GM12878 (cell line): ENCODE measurements at places on chromosomes 2 and 18. TPM values are rescaled to one million over a fixed set of nuclear protein-coding genes. Genes with fewer than 3 reads are reported as not detected.
A peak's percentile ranks its signal among the peaks of the same experiment; 100 is the strongest.

Gene RTTN
- 22.4 and 22.5 TPM in 2 replicates for total RNA-seq

- no peak overlapping the region for H3K27ac ChIP-seq
- H3K4me3 ChIP-seq = no peak overlapping the region
- H3K4me1 ChIP-seq = no peaks in the 10 kb centered on the region
These were observed 29.0 kb upstream of the GIGYF2 start for GRCh38 chr2:232667989-232668583.

GRCh38 chr2:148643421-148643820 is 1.1 kb upstream of the EPC2 start:
- H3K27ac ChIP-seq = no peak overlapping the region
- H3K36me3 ChIP-seq = no peaks in the 10 kb centered on the region
- peak overlapping the region; percentile 73 for H3K4me3 ChIP-seq
- H3K27me3 ChIP-seq = no peaks in the 10 kb centered on the region; the same call in 1 of the 2 replicates
- peaks cover 15% of the 10 kb centered on the region for H3K4me1 ChIP-seq
- DNase-seq = peak; percentile 64

DNA sequence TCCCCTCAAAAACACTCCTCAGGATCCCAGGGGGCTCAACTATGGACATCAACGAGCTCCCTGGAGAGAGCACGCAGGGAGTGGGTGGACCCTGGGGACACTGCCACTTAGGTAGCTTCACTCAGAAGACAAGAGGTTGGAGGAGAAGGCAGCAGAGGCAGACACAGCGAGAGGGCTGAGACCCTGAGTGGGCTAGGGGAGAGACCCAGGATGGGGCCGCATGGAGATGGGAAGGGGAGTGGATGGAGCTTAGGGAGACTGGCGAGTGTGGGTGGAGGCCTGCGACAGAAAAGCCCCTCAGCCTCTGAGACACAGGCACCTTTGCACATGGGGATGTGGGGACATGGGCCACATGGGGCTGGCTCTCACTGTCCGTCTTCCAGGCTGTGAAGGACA is 70.9 kb downstream of the ASB1 start:
- H3K27me3 ChIP-seq = no peaks in the 10 kb centered on the region
- H3K36me3 ChIP-seq = no peaks in the 10 kb centered on the region
- no peak for DNase-seq
- no peak overlapping the region for H3K27ac ChIP-seq
- no peak overlapping the region for H3K4me3 ChIP-seq
- peaks cover 15% of the 10 kb centered on the region for H3K4me1 ChIP-seq

Gene TXNDC2
- 0.40 TPM in 1 of 2 replicates, not detected in the other for total RNA-seq

- no peak for DNase-seq
- no peak overlapping the region for H3K27ac ChIP-seq
- no peaks in the 10 kb centered on the region for H3K27me3 ChIP-seq
- H3K4me3 ChIP-seq = no peak overlapping the region
- H3K36me3 ChIP-seq = no peaks in the 10 kb centered on the region
These were observed 166.5 kb upstream of the OTX1 start for GRCh38 chr2:62884086-62884485.

DNA sequence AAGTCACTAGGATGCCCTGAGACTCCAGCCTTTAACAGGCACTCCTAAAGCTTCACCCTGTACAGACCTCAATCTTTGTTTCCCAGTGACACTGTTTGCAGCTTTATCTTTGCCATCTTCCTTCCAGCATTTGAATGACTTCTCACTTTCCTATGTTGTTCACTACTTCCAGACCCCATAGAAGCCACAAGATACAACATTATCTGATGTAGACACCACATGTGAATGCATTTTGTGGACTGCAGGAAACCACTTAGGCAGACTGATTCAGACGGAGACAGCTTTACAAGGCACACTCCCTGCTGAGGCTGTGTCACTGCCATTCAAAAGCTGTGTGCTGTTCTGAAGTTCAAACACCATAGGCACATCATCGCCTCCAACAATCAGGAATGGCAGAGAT is 67.3 kb upstream of the SPATS2L start:
- no peaks in the 10 kb centered on the region for H3K36me3 ChIP-seq
- no peaks in the 10 kb centered on the region for H3K27me3 ChIP-seq
- no peaks in the 10 kb centered on the region for H3K4me1 ChIP-seq
- no peak overlapping the region for H3K4me3 ChIP-seq
- H3K27ac ChIP-seq = no peak overlapping the region

GRCh38 chr2:19855542-19856431 is 46.0 kb downstream of the TTC32 start:
- H3K4me3 ChIP-seq = no peak overlapping the region
- H3K27ac ChIP-seq = no peak overlapping the region
- H3K36me3 ChIP-seq = no peaks in the 10 kb centered on the region
- no peaks in the 10 kb centered on the region; the same call in none of the 2 replicates for H3K27me3 ChIP-seq

DNA sequence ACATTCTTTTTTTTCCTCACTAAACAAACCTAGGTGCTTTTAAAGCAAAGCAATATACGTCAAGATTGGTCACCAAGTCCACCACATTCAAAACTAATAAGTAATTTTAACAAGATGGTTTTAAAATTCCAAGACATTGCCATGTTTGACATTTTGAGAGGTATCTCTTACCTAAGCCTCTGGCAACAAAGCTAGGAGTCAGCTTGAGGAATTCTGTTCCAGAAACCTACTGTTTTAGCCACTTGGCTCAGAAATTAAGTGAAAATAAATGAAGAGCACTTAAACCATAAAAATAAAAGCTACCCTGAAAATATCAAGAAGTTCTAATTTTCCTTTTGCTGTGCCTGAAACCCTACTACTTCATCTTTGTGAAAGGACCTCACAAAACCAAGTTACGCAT is 30.0 kb upstream of the CHMP3 start:
- no peak for DNase-seq
- H3K4me1 ChIP-seq = no peaks in the 10 kb centered on the region
- H3K4me3 ChIP-seq = no peak overlapping the region
- no peak overlapping the region for H3K27ac ChIP-seq
- H3K36me3 ChIP-seq = no peaks in the 10 kb centered on the region

GRCh38 chr2:146239392-146240135 is 1605.3 kb upstream of the ACVR2A start:
- H3K27me3 ChIP-seq = no peaks in the 10 kb centered on the region
- no peak overlapping the region for H3K27ac ChIP-seq
- no peaks in the 10 kb centered on the region for H3K4me1 ChIP-seq

Gene MOCOS
- 0.35 and 0.38 TPM in 2 replicates for total RNA-seq

- no peaks in the 10 kb centered on the region for H3K4me1 ChIP-seq
- H3K36me3 ChIP-seq = no peaks in the 10 kb centered on the region
- no peaks in the 10 kb centered on the region for H3K27me3 ChIP-seq
- H3K4me3 ChIP-seq = no peak overlapping the region
- DNase-seq = no peak
These were observed 754.1 kb upstream of the SLC8A1 start for GRCh38 chr2:41206004-41206403.

Gene EN1
- total RNA-seq = not detected in 2 replicates

- no peak for DNase-seq
- H3K4me1 ChIP-seq = no peaks in the 10 kb centered on the region
- no peak overlapping the region for H3K27ac ChIP-seq
- no peaks in the 10 kb centered on the region for H3K27me3 ChIP-seq
- no peak overlapping the region for H3K4me3 ChIP-seq
These were observed 603.1 kb downstream of the ZEB2 start for GRCh38 chr2:143916781-143917180.

Gene C2orf74
- 4.7 and 5.6 TPM in 2 replicates for total RNA-seq

- peaks cover 2% of the 10 kb centered on the region for H3K27me3 ChIP-seq
- no peaks in the 10 kb centered on the region for H3K36me3 ChIP-seq
- no peak overlapping the region for H3K4me3 ChIP-seq
These were observed 23.3 kb downstream of the MAPRE3 start for GRCh38 chr2:26993768-26994167.

Gene SMC6
- 40.3 and 41.5 TPM in 2 replicates for total RNA-seq

Gene GPBAR1
- total RNA-seq = 0.13 and 0.36 TPM in 2 replicates

GRCh38 chr2:43178602-43179542 is 47.5 kb downstream of the ZFP36L2 start:
- no peaks in the 10 kb centered on the region for H3K27me3 ChIP-seq
- H3K27ac ChIP-seq = no peak overlapping the region
- no peaks in the 10 kb centered on the region for H3K36me3 ChIP-seq
- no peak for DNase-seq

DNA sequence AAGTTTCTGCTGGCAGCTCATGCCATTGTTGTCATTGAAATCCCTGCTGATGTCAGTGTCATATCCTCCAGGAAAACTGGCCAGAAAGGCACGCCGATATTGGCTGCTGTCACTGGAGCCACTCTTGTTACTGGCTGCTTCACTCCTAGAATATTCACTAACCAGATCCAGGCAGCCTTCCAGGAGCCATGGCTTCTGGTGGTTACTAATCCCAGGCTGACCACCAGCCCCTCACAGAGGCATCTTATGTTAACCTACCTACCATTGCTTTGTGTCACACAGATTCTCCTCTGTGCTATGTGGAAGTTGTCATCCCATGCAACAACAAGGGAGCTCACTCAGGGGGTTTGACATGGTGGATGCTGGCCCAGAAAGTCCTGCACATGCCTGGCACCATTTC is 27.0 kb upstream of the MTX2 start:
- H3K4me3 ChIP-seq = no peak overlapping the region
- H3K36me3 ChIP-seq = no peaks in the 10 kb centered on the region
- H3K27ac ChIP-seq = no peak overlapping the region
- H3K4me1 ChIP-seq = no peaks in the 10 kb centered on the region
- DNase-seq = no peak

Gene SERPINB4
- not detected in 2 replicates for total RNA-seq

Gene SLC14A1
- not detected in 2 replicates for total RNA-seq

DNA sequence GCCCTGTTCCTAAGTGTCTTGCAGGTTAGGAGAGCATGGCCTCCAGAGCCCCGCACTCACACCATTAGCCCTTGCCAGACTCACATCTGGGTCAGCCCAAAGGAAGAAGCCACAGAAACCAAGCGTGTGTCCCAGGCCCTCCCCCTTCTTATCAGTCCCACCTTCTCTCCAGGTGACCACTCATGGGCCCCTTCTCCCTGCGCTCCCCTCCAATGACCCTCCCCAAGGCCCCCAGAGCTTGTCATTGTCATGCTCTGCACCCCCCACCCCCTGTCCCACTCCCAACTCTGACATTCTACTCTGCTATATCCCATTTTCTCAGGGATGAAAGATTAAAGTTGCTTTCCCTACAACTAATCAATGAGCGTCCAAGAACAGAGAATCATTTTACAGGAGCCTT is 30.1 kb downstream of the CAPN14 start:
- no peak overlapping the region for H3K27ac ChIP-seq
- no peaks in the 10 kb centered on the region for H3K4me1 ChIP-seq
- no peaks in the 10 kb centered on the region for H3K27me3 ChIP-seq
- H3K4me3 ChIP-seq = no peak overlapping the region
- no peaks in the 10 kb centered on the region for H3K36me3 ChIP-seq
